ENCODE measurements at places on chromosomes 12 and 14. TPM values are rescaled to one million over a fixed set of nuclear protein-coding genes. Genes with fewer than 3 reads are reported as not detected.

CFAP54 gene
- total RNA-seq = 0.38 TPM

RERG gene
- 7.3 TPM for total RNA-seq

SLCO1B1 gene
- total RNA-seq = not detected

RIC8B gene
- 16.0 TPM for total RNA-seq

TEX52 gene
- total RNA-seq = not detected

INSM2 gene
- not detected for total RNA-seq

SMCO3 gene
- 0.44 TPM for total RNA-seq

KRT8 gene
- total RNA-seq = 194 TPM

ZDHHC17 gene
- total RNA-seq = 24.2 TPM

GUCY2C gene
- total RNA-seq = not detected

KCNH3 gene
- total RNA-seq = 0.44 TPM

KRT78 gene
- not detected for total RNA-seq

NAV3 gene
- total RNA-seq = 6.9 TPM

PCK2 gene
- total RNA-seq = 13.0 TPM

KIF5A gene
- 0.18 TPM for total RNA-seq

SPTLC2 gene
- total RNA-seq = 16.1 TPM

LRP10 gene
- total RNA-seq = 63.5 TPM

IRAK3 gene
- 11.9 TPM for total RNA-seq

MAP3K9 gene
- 2.0 TPM for total RNA-seq

TC2N gene
- total RNA-seq = 20.8 TPM

RNASE2 gene
- 3.8 TPM for total RNA-seq

LMNTD1 gene
- 0.82 TPM for total RNA-seq

ATL1 gene
- 1.7 TPM for total RNA-seq

GYS2 gene
- 0.62 TPM for total RNA-seq

SOAT2 gene
- not detected for total RNA-seq

CCDC85C gene
- total RNA-seq = 24.7 TPM

MRPL52 gene
- 95.7 TPM for total RNA-seq

TRIM9 gene
- total RNA-seq = 0.89 TPM

Data from left cardiac atrium (tissue), 4 donors.